Breast epithelium (tissue), 4 donors: ENCODE measurements at places on chromosomes 1 and 21.

- H3K36me3 ChIP-seq, result no peaks in the 10 kb centered on the region
- H3K27me3 ChIP-seq, result no peaks in the 10 kb centered on the region
- no peak overlapping the region for H3K27ac ChIP-seq
- no peak overlapping the region for H3K4me3 ChIP-seq
Measured at GRCh38 chr1:118321840-118322239, 136.8 kb upstream of the SPAG17 start.

GRCh38 chr1:25081496-25081895, 150.8 kb downstream of the SYF2 start:
- H3K36me3 ChIP-seq, result no peaks in the 10 kb centered on the region
- H3K27ac ChIP-seq, result no peak overlapping the region
- DNase-seq, result no peak
- H3K27me3 ChIP-seq, result no peaks in the 10 kb centered on the region

DNA sequence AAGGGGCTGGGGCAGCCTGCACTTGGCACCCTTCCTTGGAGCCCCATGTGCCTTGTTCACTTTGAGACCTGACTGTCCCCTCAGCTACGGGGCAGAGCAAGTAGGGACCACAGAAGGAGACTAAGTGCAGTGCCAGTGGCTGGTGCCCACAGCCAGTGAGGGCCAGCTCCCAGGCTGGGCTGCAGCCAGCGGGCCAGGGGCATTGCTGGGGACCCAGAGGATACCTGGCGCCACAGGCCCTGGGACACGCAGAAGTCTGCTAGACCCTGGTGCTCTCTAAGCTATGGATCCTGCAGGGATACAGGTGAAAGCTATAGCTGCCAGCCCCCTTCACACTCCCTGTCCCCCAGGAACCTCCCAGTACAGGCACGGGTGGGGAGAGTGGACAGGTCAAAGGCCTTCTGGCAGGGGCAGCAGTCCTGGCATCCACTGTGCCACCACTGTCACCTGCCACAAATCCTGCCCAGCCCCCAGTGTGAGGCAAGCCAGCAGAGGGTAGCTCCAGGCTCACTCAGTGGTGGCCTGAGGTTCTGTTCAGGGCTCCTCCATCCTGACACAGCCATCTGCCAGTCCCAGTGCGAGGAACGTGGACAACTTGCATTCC, 1.3 kb downstream of the CLCNKA start:
- no peak overlapping the region for H3K27ac ChIP-seq
- H3K4me1 ChIP-seq, result peaks cover 10% of the 10 kb centered on the region
- H3K36me3 ChIP-seq, result no peaks in the 10 kb centered on the region
- DNase-seq, result no peak
- H3K27me3 ChIP-seq, result no peaks in the 10 kb centered on the region
- H3K4me3 ChIP-seq, result no peak overlapping the region

- H3K4me1 ChIP-seq, result no peaks in the 10 kb centered on the region
- H3K27ac ChIP-seq, result no peak overlapping the region
- peaks cover 16% of the 10 kb centered on the region for H3K36me3 ChIP-seq
- H3K27me3 ChIP-seq, result no peaks in the 10 kb centered on the region
- no peak for DNase-seq
Measured at GRCh38 chr1:150966011-150966410, 8.6 kb downstream of the CERS2 start.

DNA sequence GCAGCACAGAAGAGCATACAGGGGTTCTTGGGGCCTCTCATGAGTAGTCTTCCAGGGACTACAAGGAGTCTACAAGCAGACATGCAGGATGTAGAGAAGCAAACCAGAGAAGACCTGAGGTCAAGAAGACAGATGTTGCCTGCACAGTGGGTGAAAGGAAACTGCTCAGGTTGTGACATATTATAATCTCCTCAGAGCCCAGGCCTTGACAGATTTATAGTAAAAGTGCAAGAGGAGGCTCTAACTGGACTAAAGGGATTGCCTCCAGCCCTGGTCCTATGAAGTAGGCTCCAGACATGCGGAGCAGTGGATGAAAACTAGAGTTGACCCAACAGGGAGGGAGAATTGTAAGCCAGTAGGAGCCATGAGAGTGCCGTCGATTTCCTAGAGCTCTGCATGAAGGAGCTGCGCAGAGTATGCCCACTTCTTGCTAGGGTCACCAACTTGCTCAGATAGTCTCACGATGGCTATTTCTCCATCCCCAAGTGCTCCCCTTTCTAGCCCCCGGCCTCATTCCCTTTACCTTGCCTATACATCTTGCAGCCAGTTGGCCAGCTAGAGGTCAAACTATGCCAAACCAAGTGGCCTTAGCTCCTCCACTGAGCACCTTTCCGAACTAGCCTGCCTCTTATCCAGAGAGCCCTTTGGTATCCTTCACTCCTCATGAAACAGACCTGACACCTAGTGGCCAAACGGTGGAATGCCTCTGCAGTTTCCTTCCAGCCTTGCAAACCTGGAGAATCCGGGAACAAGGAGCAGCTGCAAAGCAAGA, 36.2 kb upstream of the IPO9 start:
- H3K4me3 ChIP-seq, result no peak overlapping the region
- no peaks in the 10 kb centered on the region for H3K36me3 ChIP-seq
- H3K4me1 ChIP-seq, result no peaks in the 10 kb centered on the region
- peak; percentile 82 for DNase-seq
- H3K27ac ChIP-seq, result peak overlapping the region; percentile 68

- no peak overlapping the region for H3K4me3 ChIP-seq
- no peaks in the 10 kb centered on the region for H3K27me3 ChIP-seq
Measured at GRCh38 chr1:52856026-52856425, 13.5 kb downstream of the ZYG11A start.

GRCh38 chr1:66464802-66465201, 69.2 kb upstream of the SGIP1 start:
- no peak for DNase-seq
- no peaks in the 10 kb centered on the region for H3K27me3 ChIP-seq
- no peaks in the 10 kb centered on the region for H3K36me3 ChIP-seq
- H3K4me1 ChIP-seq, result no peaks in the 10 kb centered on the region

DNA sequence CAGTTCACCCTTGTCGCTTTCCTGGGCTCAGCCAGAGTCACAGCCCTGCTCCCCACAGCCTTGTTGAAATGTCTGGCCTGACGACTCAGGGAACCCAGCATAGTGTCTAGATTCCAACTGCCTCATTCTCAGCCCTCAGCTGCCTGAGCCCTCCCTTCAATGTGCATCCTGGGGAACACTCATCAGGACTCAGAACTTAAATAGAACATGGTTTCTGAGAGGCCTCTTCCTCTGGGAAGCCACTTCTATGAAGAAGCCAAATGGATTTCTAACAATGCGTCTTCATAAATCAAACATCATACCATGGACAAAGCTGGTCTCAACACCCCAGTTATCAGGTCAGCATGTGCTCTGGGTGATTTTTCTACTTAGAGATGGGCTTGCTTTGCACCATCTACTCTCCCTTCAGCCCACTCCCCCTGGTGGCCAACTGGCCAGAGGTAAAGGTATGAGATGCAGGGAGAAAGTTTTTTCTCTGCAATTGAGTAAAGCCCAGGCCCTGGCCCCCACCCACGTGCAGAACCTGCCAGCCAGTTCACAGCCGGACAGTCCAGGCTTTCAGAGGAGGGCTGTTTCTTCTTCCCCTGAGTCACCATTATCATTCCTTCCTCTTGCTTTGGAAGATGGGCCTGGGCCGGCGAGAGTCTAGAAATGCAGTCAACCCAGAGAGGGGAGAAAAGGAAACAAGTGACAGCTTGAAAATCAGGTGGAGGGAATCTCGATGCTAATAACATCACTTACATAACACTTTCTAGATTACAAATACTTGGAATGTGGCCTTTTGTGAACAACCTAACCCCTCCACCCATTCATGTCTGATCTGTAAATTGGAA, 32.1 kb downstream of the CD244 start:
- no peaks in the 10 kb centered on the region for H3K36me3 ChIP-seq
- no peaks in the 10 kb centered on the region for H3K4me1 ChIP-seq
- no peaks in the 10 kb centered on the region for H3K27me3 ChIP-seq
- no peak overlapping the region for H3K27ac ChIP-seq

DNA sequence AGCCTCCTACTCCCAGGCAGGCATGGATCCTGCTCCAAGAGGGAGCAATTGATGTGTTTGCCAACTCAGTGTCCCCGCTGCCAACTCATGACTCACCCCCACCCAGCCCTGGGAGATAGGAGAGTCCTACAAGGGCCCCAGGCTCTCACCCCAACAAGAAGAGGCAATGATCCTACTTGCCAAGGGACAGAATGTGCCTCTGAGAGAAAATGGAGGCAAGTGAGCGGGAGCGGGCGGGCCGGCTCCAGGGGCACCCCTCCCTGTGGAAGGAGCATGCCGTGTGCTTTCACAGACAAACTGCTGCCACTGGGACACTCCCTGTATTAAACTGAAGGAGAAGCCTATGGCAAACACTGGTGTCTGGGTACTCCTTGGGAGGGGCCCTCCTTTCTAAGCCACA, 16.7 kb downstream of the PKP1 start:
- peaks cover 7% of the 10 kb centered on the region for H3K4me1 ChIP-seq
- peak; percentile 87 for DNase-seq
- no peaks in the 10 kb centered on the region for H3K27me3 ChIP-seq
- H3K36me3 ChIP-seq, result no peaks in the 10 kb centered on the region
- H3K4me3 ChIP-seq, result no peak overlapping the region
- peak overlapping the region; percentile 75 for H3K27ac ChIP-seq

- H3K36me3 ChIP-seq, result no peaks in the 10 kb centered on the region
- peak within 1 kb of the TSS; percentile 59 for H3K4me3 ChIP-seq
- H3K27me3 ChIP-seq, result no peaks in the 10 kb centered on the region
- peak within 1 kb of the TSS; percentile 45 for H3K27ac ChIP-seq
- no peaks in the 10 kb centered on the region for H3K4me1 ChIP-seq
- DNase-seq, result no peak
Measured at GRCh38 chr1:111989531-111990025, at the start of gene KCND3. KCND3 (minus strand) TSS chr1:111989668.

DNA sequence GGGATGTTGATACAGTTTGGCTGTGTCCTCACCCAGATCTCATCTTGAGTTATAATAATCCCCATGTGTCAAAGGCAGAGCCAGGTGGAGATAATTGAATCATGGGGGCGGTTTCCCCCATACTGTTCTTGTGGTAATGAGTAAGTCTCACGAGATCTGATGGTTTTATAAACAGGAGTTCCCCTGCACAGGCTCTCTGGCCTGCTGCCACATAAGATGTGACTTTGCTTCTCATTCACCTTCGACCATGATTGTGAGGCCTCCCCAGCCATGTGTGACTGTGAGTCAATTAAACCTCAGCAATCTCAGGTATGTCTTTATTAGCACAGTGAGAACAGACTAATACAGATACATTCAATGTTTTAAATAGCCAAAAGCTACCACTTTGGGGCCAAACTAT, 41.1 kb downstream of the SLC35F3 start:
- H3K27ac ChIP-seq, result no peak overlapping the region
- no peaks in the 10 kb centered on the region for H3K27me3 ChIP-seq
- no peaks in the 10 kb centered on the region for H3K36me3 ChIP-seq
- no peak for DNase-seq
- no peak overlapping the region for H3K4me3 ChIP-seq
- H3K4me1 ChIP-seq, result no peaks in the 10 kb centered on the region

DNA sequence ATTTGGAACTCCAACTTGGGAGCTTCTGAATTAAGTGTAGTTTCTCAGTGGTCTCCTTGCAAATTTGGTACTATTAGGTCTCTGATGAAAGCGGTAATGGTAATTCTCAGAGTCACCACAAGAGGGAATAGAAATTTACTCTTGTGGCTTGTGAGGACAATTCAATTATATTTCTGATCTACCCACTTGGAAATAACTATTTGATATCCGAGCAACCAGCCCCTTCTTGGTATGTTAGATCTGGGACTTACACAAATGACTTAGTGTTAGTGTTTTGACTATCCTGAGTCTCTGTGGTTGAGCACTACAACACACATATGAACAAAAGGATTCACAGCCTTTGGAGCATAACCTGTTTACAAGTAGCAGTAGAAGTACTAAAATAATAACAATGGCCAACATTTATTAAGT, 68.1 kb downstream of the RPS6KA1 start:
- H3K4me1 ChIP-seq, result no peaks in the 10 kb centered on the region
- H3K27ac ChIP-seq, result no peak overlapping the region
- DNase-seq, result no peak
- no peaks in the 10 kb centered on the region for H3K27me3 ChIP-seq
- no peak overlapping the region for H3K4me3 ChIP-seq

DNA sequence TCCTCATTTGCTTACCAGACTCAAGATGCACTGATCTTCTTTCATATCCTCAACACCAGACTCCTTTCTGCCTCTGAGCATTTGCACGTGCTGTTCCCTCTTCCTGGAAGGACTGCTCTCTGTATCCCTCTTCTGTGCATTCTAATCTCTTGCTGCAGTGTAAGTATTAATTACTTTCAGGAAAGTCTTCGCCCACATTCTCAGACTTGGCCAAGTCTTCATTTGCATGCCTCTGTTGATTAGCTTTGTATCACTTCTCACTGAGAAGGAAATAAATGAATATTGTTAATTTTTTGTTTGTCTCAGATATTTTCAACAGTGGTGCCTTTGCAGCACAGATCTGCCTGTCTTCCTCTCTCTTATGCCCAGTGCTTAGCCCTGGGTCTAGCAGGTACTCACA, 50.3 kb upstream of the RAB3GAP2 start:
- DNase-seq, result no peak
- no peaks in the 10 kb centered on the region for H3K36me3 ChIP-seq
- H3K27ac ChIP-seq, result no peak overlapping the region
- no peak overlapping the region for H3K4me3 ChIP-seq
- H3K27me3 ChIP-seq, result no peaks in the 10 kb centered on the region

DNA sequence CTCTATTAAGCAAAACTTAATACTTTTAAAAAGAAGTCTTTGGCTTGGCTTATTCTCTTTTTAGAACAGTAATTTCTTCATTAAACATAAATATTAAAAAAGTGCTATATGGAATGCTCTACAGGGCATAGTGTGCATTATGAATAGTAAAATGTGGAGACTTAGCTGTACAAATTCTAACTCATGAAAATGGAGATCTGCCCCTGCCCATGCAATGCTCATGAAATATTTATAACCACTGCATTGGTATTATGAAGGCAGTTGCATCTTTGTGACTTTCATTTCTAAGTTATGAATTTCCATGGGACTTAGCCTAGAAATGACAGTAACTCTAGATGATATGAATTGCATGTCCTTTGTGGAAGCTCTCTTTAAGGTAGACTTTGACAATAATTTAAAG, 586.0 kb downstream of the PTBP2 start:
- no peak overlapping the region for H3K4me3 ChIP-seq
- no peaks in the 10 kb centered on the region for H3K27me3 ChIP-seq
- H3K36me3 ChIP-seq, result no peaks in the 10 kb centered on the region

DNA sequence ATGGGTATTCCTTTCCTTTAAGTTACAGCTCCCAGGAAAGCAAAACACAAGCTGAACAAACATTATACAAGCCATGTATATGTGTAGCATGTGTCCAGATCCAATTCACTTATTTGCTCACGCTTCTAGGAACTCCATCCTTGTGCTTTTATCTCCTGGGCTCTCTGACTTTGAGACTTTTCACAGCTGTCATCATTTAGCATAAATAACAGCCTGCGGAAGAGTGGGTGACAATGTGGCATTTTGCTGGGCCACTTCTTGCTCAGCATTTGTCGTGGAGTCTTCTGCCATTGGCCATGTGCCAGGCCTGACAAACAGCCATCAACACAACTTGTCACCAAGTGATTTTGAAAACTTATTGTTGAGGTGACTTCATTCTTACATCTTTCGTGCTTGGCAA, 164.3 kb downstream of the KIF26B start:
- no peaks in the 10 kb centered on the region for H3K36me3 ChIP-seq
- no peak overlapping the region for H3K4me3 ChIP-seq
- DNase-seq, result no peak
- H3K27ac ChIP-seq, result no peak overlapping the region
- H3K4me1 ChIP-seq, result no peaks in the 10 kb centered on the region
- H3K27me3 ChIP-seq, result no peaks in the 10 kb centered on the region

- H3K4me3 ChIP-seq, result peak overlapping the region; percentile 96
- H3K27me3 ChIP-seq, result no peaks in the 10 kb centered on the region
- peak overlapping the region; percentile 84 for H3K27ac ChIP-seq
- DNase-seq, result no peak
- peaks cover 17% of the 10 kb centered on the region for H3K4me1 ChIP-seq
Measured at GRCh38 chr1:32335535-32335789, 571 bp downstream of the MARCKSL1 start.

GRCh38 chr1:193185211-193185610, 1.2 kb downstream of the B3GALT2 start:
- H3K4me1 ChIP-seq, result no peaks in the 10 kb centered on the region
- DNase-seq, result no peak
- no peaks in the 10 kb centered on the region for H3K36me3 ChIP-seq
